Articular chondrocyte of knee joint (primary cell): ENCODE measurements at places on chromosomes 12 and 14. TPM values are rescaled to one million over a fixed set of nuclear protein-coding genes. Genes with fewer than 3 reads are reported as not detected.

Gene CPNE8
- total RNA-seq: 21.3 and 25.9 TPM in 2 replicates

Gene CD163L1
- 0.52 and 0.54 TPM in 2 replicates for total RNA-seq

Gene CPNE6
- under 0.01 TPM in 1 of 2 replicates, not detected in the other for total RNA-seq

Gene CD4
- 2.3 and 4.3 TPM in 2 replicates for total RNA-seq

Gene RNASE2
- total RNA-seq: not detected in 2 replicates

Gene PDZRN4
- 0.13 TPM in 1 of 2 replicates, not detected in the other for total RNA-seq

Gene SPTB
- total RNA-seq: 0.11 and 0.13 TPM in 2 replicates

Gene GPN3
- 12.9 and 14.7 TPM in 2 replicates for total RNA-seq

Gene B3GNT4
- 0.26 and 0.54 TPM in 2 replicates for total RNA-seq

Gene CHST11
- 9.1 and 12.4 TPM in 2 replicates for total RNA-seq

Gene LHX5
- total RNA-seq: not detected in 2 replicates

Gene OR6C2
- total RNA-seq: not detected in 2 replicates

Gene RPGRIP1
- not detected in 2 replicates for total RNA-seq

Gene CD27
- 0.22 TPM in 1 of 2 replicates, not detected in the other for total RNA-seq

Gene CLEC1B
- not detected in 2 replicates for total RNA-seq

Gene NELL2
- total RNA-seq: not detected in 2 replicates

Gene PACS2
- total RNA-seq: 44.2 and 55.3 TPM in 2 replicates

Gene BATF
- 0.65 and 0.78 TPM in 2 replicates for total RNA-seq

Gene BMAL2
- total RNA-seq: 82.3 and 91.3 TPM in 2 replicates

Gene KLRC1
- total RNA-seq: not detected in 2 replicates

Gene KRT7
- total RNA-seq: 14.2 and 24.8 TPM in 2 replicates

Gene MANSC4
- not detected in 2 replicates for total RNA-seq

Gene RAB2B
- 28.9 and 36.6 TPM in 2 replicates for total RNA-seq

Gene RIC8B
- 11.6 and 14.3 TPM in 2 replicates for total RNA-seq

Gene TMPRSS12
- not detected in 2 replicates for total RNA-seq

Gene ANKRD13A
- 194 and 205 TPM in 2 replicates for total RNA-seq

Gene MYH6
- total RNA-seq: not detected in 2 replicates

Gene ADAMTS20
- total RNA-seq: not detected in 2 replicates

Gene KRT78
- not detected in 2 replicates for total RNA-seq

Gene TNFRSF1A
- 327 and 342 TPM in 2 replicates for total RNA-seq

Gene KRT5
- not detected in 2 replicates for total RNA-seq

Gene VDR
- 18.9 and 19.1 TPM in 2 replicates for total RNA-seq

Gene KRT75
- 0.91 and 1.4 TPM in 2 replicates for total RNA-seq

Gene MMP14
- total RNA-seq: 336 and 393 TPM in 2 replicates

Gene HOXC12
- not detected in 2 replicates for total RNA-seq

Gene ALG10
- 9.8 and 10.3 TPM in 2 replicates for total RNA-seq

Gene OR4K2
- total RNA-seq: not detected in 2 replicates

Gene RITA1
- 17.6 and 20.9 TPM in 2 replicates for total RNA-seq

Gene ITGA7
- total RNA-seq: 17.9 and 31.8 TPM in 2 replicates

Gene OR6C68
- total RNA-seq: not detected in 2 replicates

Gene GPR132
- 0.22 TPM in 1 of 2 replicates, not detected in the other for total RNA-seq

Gene CCDC177
- under 0.01 TPM in 1 of 2 replicates, not detected in the other for total RNA-seq

Gene GALNT9
- 1.4 and 2.4 TPM in 2 replicates for total RNA-seq

Gene SSTR1
- total RNA-seq: not detected in 2 replicates

Gene KIF21A
- 7.2 and 9.0 TPM in 2 replicates for total RNA-seq

Gene SELPLG
- total RNA-seq: 2.9 and 3.9 TPM in 2 replicates

Gene SEC23A
- 344 and 396 TPM in 2 replicates for total RNA-seq

Gene SERPINA12
- total RNA-seq: not detected in 2 replicates

Gene KRT77
- total RNA-seq: not detected in 2 replicates

Gene CCDC197
- not detected in 2 replicates for total RNA-seq

Gene ADCY4
- total RNA-seq: 99.4 and 106 TPM in 2 replicates

Gene KCNH5
- not detected in 2 replicates for total RNA-seq

Gene COX8C
- total RNA-seq: not detected in 2 replicates

Gene GALNT8
- 0.54 and 1.3 TPM in 2 replicates for total RNA-seq

Gene TMEM106C
- total RNA-seq: 79.4 and 89.9 TPM in 2 replicates

Gene PTPN6
- 0.43 and 0.91 TPM in 2 replicates for total RNA-seq
